ENCODE measurements at places on chromosomes 2 and 18.
A peak's percentile ranks its signal among the peaks of the same experiment; 100 is the strongest.

- no peak for DNase-seq
Measured at GRCh38 chr2:194539425-194539824, 1117.6 kb upstream of the SLC39A10 start.

- peak; percentile 30 for DNase-seq
Measured at GRCh38 chr18:5173646-5174045, 23.4 kb downstream of the AKAIN1 start.

DNA sequence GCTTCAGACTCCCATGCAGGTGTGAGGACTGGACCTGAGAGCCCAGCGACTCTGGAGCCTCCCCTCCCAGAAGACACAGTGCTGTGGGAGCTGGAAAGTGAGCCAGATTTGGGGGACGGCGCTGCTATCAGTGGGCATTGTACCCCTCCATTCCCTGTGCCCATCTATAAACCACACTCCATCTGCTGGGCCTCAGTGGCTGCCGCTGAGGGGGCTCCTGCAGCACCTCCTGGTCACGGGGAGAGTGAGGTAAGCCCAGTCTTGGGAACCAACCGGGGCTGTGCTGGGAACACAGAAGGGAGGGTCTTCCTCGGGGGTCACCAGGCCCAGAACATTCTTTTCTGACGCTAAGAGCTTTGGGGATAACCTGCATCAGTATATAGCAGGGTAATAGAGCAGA is 9.5 kb downstream of the PSD4 start:
- no peak for DNase-seq

DNA sequence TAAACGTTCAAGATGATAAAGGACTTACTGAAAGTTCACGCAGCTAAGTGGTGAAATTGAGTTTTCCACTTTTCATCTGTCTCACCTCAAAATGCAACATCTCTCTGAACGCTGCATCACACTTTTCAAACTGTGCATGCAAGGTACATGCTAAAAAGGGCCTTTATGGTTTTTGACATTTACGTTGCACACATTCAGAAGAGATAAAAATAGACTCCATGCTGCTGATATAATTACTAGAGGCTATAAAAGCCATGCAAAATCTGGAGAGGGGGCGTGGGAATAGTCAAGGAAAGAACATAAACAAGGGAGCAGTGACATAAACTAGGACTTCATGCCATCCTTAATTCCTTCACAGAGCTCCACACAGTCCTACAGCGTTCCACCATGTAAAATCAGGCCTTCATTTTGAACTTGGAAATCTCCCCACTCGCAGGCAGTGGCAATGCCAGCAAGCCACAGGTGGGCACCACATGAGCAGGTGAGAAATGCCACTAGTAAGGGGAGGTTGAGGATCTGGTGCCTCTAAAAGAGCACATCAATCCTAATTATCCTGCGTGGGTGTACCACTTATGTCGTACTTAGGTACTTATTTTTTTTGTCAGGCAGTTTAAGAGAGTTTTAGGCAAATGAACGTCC is 71.4 kb downstream of the ZEB2 start:
- no peak for DNase-seq

- no peak for DNase-seq
Measured at GRCh38 chr2:174807931-174808330, 43.7 kb upstream of the CHRNA1 start.

DNA sequence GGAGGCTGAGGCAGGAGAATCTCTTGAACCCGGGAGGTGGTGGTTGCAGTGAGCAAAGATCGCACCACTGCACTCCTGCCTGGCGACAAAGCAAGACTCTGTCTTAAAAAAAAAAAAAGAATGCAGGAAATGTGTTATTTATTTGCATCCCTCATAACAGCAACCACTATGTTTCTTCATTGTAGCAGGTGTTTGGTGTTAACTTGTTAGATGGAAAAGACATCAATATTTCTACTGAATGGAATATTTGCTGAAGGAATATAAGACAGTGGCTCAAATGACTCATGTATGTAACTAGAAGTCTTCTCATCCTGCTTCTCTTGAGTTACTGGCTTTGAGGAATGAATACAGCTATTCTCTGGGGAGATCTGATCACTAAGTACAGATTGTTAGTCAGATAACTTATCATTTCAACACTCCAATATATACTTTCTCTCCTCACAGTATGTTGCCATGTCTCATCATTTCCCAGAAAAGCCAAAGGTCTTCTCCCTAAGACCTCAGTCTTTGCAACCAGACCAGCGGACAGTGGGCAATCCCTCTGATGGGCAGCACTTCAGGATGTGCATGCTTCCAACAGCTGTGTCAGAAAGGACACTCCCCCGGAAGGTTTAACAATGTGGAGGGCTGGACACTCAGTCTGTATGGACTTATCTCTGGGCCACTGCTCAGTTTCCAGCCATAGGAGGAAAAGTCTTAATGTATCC is 104.4 kb upstream of the STK17B start:
- DNase-seq, result no peak

- no peak for DNase-seq
Measured at GRCh38 chr2:191038241-191038725, 24.3 kb upstream of the STAT1 start.

- DNase-seq, result no peak
Measured at GRCh38 chr2:119841550-119841949, 81.8 kb downstream of the PTPN4 start.

- DNase-seq, result peak; percentile 18
Measured at GRCh38 chr2:55061523-55062344, 11.5 kb upstream of the RTN4 start.

DNA sequence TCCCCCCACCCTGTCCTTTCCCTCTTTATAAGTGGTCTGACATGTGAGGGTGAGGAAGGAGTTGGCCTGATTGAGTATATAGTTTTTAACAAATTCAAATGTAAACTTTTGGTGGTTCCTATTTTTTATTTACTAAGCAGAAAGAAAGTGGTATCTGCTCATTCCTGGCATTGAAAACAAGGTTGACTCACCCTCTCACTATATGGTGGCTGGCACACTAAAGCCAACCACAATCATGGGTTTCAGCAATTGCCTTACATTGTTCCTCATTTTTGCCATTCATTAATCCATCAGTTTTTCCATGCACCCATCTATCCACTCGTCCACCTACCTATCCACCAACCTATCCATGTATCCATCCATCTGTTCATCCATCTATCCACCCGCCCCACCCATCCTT is 75.4 kb upstream of the IGFBP5 start:
- DNase-seq, result no peak

DNA sequence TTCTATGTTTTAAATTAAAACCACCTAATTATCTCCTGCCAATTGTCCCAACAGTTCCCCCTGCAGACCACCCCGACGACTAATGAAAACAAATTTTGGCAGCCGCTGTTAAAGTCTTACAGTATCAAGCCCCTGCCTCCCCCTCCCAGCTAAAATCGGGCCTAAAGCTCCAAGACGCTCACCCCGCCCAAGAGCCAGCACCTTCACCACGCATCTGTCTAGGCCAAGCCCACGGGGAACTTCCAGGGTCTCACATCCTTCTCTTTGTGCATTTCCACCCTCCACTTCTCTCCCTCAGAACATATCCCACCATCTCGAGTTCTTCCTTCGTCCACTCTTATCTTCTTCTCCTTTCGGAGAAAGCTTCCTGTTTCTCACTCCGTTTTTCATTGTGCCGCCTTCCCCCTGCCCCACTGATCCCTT is 445 bp downstream of the PRPF40A start:
- peak; percentile 46 for DNase-seq

- DNase-seq, result no peak
Measured at GRCh38 chr2:98433363-98433964, 11.2 kb upstream of the INPP4A start.

DNA sequence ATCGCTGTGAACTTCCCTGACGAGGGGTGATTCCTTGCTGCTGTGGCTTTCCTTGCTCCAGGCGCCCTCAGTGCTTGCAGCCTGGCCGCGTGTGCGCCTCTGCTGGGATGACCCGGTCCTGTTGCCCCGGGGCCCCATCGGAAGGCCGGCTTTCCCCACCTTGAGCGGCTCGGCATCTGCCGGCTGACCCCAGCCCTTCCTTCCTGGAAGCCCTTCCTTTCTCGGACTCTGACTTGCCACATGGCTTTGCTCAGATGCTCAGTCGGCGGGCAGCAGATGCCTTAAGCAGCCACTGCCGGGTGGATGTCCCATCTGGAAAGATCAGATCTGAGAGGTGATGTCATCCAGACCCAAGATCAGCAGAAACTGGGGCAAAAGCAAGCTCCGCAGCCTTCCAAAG is 100.5 kb upstream of the ODC1 start:
- DNase-seq, result peak; percentile 79

DNA sequence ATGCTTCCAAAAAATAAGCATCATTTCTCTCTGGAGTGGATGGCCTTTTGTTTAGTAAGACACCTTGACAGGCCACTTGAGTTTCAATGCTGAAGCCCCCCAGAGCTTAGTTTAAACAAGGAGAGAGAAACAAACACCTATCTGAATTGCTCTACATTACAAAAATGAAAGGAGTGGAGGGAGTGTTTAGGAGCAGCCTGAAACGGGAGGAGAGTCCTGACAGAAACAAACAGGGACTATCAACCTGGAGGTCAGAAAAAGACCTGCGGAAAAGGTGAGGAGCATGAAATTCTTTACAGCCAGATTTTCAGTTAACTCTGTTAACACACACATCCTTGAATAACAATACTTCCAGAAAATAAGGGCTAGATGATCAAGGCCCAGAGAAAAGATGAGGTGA is 126.2 kb downstream of the NR4A2 start:
- DNase-seq, result no peak

- no peak for DNase-seq
Measured at GRCh38 chr18:9321736-9322135, 12.8 kb upstream of the TWSG1 start.

DNA sequence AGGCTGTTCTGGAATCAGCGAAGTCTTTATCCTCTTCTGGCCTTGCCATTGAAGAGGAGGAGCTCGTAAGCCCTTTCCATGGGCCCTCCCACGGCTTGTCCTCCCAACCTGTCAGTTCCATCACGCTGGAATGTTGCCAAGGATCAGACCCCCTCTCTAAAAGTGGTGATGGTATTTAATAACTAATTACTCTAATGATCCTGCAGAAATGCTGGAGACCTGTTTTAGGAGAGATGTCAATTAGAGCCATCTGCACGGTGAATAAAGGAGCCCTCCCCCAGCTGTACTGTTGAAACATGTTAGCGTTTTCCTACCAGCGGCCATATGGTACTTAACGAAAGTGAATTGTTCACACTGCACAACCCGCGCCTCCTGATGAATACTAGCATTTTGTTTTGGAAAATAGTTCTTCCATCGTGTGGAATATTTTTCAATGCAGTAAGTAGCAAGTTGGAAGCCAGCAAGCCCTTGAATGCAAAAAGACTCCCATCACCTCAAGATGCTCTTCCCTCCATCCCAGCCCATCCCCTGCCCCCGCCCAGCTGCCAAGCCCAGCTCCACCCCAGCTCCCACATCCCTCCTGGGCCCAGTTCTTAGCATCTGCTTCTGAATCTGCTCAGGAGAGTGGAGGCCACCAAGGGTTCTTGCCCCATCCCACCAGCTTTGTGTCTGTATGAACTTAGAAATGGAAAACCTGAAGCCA is 145.4 kb downstream of the KLHL29 start:
- DNase-seq, result peak; percentile 65

GRCh38 chr2:24842081-24843050 is 49.1 kb downstream of the CENPO start:
- DNase-seq, result no peak
